ENCODE measurements at places on chromosomes 2 and 18.

- DNase-seq: no peak
Observed at GRCh38 chr2:75453384-75454240, 107.1 kb downstream of the EVA1A start.

DNA sequence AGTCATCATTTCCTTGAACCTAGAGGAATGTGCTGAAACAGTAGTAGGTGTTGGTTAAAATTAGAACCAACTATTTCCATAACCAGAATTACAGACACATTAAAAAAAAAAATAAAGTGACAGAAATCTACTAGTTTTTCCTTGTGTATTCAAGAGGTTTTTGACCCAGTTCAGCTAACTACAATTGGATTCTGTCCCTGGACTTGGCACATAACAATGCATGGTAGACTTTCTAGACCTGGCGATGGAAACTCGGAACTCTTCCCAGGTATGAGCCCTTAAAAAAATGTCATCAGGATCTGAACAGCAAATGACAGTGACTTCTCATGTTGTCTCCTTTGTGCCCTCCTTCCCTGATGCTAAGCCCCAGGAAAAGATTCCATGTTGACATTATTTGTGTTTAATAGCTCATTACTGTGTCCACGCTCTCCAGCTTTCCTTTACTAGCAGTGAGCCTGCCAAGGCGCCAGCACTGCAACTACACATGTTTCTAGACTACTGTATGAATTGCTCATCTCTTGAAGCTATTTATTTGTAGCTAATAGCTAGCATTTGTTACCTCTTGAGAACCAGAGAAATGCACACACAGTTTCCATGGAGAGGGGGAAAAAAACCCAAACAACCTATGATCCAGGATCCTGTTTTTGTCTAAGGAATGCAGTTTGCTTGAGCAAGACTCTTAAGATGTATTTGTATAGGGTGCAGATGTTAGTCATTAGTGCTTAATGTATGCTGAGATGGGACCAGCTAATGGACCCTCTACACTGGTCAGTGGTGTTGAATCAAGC is 148.5 kb downstream of the FMNL2 start:
- DNase-seq: no peak

DNA sequence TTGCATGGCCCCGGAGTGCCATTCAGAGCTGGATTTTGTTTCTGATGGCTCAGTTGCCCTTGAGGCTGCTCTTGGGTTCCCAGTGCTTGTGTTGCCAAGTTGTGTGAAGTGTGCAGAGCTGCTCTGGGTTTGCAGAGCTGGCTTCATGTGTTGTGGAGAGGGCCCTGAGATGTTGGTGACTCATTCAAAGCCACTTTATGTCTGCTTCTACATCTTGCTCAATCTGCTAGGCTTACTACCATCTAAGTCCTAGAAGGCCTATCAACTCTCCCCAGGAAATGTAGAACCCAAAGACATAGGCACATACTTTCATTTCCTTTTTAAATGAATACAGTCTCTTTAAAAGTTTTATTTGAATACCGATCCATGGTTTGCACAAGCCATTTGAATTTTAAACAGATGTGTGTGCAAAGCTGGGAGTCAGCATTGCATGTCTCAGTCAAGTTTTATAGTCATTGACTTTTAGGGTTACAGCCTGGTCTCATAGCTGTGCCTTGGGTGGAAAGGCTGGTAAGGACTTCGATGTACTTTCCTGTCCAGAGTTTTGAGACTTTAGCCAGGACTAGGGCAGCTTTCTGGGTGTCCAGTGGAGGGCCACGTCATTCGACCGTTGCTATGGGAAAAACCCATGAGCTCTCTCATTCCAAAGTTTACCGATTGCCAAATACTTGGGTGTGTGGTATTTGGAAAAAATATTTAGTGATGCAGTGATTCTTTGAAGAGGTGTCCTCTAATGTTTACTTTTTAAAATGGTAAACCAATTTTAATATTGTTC is 105.0 kb downstream of the LTBP1 start:
- DNase-seq: no peak

DNA sequence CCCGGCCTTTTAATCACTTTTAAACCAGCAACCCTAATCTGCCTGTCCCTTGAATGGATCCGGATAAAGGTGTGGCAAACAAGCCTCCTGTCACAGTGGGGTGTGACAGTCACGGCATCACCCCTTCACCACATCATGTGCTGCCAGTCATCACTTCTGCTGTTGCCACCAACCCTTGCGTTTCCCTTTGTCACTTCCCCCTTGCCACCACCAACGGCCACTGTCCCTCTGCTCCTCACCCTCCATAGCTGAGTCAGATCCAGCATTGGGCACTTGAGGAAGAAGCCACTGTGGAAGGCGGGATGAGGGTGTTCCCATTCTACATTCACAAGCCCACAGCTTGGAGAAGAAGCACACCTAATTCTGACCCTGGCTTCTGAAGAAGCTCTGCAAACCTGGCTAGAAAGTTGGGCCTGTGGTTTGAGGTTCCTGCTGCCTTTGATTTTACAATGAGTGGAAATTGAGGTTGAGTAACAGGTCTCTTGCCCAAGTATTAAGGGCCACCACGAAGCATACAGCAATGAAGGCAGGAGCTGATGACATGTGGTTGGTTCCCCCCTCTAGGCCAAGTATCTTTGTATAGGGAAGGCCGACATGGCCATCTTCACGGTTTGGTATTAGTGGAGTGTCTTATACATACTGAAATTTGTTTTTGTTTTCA is 22.9 kb upstream of the DARS1 start:
- peak; percentile 85 for DNase-seq

GRCh38 chr2:181252262-181253148 is 204.7 kb upstream of the ITGA4 start:
- DNase-seq: no peak

GRCh38 chr2:135248611-135249010 is 196.5 kb downstream of the RAB3GAP1 start:
- DNase-seq: no peak

DNA sequence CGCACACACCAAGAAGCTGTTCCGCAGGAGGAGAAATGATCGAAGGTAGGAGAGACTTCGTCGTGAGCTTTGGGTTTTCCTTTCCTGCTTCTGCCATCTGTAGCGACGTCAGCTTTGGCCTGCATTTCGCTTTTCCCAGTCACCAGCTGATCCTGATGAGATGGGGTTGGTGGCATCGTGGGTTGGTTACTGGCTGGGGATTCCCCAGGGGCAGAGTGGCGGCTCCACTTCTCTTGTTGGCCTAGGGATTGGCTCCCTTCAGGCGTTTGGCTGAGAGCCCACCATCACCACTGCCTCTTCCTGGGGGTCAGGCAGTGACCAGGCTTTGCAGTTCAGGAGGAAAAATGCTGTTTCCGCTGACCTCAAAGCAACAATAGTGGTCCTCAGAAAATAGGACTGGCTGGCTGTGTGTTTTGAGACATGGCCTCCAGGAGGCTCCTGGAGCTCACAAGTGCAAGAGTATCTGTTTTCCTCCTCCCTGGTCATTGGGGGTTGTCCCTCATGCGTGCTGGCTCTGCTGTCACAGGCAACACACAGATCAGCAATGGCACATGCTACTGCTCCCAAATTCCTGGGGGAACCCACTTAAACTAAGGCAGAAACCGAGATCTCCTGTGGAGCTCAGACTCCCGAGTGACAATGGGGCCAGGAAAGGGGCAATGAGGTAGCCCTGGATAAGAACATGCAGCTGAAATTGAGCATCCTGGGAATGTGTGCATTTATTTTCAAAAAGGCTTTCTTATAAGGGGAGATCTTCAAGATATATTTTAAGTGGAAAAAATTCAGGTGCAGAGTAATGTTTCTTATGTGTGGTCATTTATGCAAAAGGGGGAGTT is 173.0 kb downstream of the CTIF start:
- DNase-seq: no peak

GRCh38 chr18:57856557-57857280 is 53.6 kb upstream of the ATP8B1 start:
- no peak for DNase-seq

DNA sequence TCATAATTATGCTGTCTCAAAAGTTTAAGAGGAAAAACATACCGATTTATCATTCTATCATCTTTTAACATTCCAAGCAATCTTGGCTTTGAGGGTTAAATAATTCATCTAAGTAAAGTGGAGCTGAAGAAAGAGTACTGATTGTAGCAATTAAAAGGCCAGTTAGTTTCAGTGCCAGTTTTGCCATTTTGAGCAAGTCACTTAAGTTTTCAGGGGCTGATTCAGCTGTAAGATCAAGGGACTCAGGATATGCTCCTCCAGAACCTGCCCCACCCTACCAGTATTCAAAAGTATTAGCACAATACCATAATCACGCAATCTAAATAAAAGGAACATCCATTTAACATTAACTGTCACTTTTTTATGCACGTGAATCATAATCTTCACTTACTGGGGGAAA is 1.9 kb downstream of the SS18 start:
- DNase-seq: no peak

GRCh38 chr2:5020116-5020875 is 671.9 kb upstream of the SOX11 start:
- no peak for DNase-seq

DNA sequence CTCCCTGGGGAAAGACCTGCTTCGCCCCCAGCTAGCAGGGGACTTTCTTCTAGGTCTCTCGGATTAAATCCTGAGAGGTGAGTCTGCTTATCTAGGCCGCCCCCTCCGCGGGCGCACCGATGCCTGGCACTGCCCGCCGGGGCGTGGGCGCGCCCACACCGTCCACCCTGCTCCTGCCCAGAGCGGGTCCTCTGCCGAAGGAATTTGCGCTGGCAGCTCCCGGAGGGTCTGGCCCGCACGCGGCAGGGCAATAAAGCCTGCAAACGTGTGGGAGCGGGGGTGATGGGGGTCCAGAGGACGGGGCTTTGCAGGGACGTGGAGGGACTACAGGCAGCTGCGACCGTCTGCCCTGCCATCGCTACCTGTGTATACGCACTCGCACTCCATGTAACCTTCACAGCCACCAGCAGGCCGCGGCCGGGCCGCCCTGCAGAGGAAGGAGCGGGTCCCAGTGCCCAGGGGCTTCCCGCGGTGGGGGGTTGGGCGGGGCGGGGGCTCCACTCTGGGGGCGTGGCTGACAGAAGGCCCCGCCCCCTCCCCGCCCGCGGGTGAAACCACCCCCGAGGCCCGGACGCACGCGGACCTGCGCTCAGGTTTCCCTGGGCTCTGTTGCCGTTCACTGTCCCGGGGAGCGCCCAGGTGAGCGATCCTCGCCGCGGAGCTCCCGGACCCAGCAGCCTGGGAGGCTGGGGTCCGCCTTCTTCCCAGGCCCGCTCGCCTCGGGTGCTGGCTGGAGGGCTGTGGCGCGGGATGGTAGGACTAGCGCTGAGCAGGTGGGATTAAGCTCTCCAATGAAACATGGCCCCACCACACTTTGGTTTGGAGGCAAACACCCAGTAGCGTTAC is 174.5 kb upstream of the HS6ST1 start:
- no peak for DNase-seq

- no peak for DNase-seq
Observed at GRCh38 chr2:44342854-44343253, 18.4 kb downstream of the PREPL start.

GRCh38 chr2:240930096-240930630 is 24.0 kb downstream of the CROCC2 start:
- no peak for DNase-seq

DNA sequence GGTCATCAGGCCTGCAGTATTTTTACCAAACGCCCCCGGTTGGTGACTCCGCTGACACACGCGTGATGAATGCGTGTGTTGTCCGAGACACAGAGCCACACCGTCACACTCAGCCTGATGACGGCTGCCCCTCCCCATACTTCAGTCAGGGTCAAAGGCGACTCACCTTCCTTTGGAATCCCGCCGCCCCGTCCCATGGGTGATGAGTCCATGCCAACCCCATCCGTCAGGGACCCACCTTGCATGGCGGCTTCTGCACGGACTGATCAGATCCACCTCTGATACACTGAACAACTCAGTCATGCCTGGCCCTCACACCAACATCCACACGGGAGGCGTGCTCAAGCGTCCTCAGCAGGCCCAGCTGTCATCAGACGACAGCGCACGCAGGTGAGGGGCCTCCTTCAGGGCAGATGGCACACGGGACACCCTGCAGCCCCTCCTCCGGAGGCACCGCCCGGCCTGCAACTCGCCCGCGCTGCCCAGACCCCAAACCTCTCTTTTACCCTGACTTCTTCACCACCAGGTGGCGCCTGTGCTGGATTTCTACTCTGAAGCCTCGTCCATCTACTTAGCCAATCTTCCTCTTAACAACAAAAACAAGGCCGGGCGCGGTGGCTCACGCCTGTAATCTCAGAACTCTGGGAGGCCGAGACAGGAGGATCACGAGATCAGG is 89.2 kb downstream of the ZNF516 start:
- DNase-seq: peak; percentile 16
